ENCODE measurements at places on chromosomes 5 and 9.
A peak's percentile ranks its signal among the peaks of the same experiment; 100 is the strongest.

GRCh38 chr5:691817-692528 lies 1.2 kb downstream of the TPPP start:
- H3K36me3 ChIP-seq = no peaks in the 10 kb centered on the region
- peak overlapping the region; percentile 17 for H3K27ac ChIP-seq
- no peak overlapping the region for H3K4me3 ChIP-seq

GRCh38 chr5:96659170-96659569 lies 3.0 kb upstream of the CAST start:
- H3K27me3 ChIP-seq = no peaks in the 10 kb centered on the region
- no peak for DNase-seq
- H3K4me1 ChIP-seq = peaks cover 7% of the 10 kb centered on the region

GRCh38 chr5:116842514-116842961 lies 267.9 kb upstream of the SEMA6A start:
- H3K36me3 ChIP-seq = no peaks in the 10 kb centered on the region
- H3K27me3 ChIP-seq = no peaks in the 10 kb centered on the region
- peaks cover 4% of the 10 kb centered on the region for H3K4me1 ChIP-seq
- H3K27ac ChIP-seq = no peak overlapping the region

GRCh38 chr5:178331491-178331996 lies 98.9 kb upstream of the PHYKPL start:
- H3K27ac ChIP-seq = peak overlapping the region; percentile 92
- H3K4me3 ChIP-seq = no peak overlapping the region
- H3K4me1 ChIP-seq = peaks cover 17% of the 10 kb centered on the region
- no peaks in the 10 kb centered on the region for H3K36me3 ChIP-seq

DNA sequence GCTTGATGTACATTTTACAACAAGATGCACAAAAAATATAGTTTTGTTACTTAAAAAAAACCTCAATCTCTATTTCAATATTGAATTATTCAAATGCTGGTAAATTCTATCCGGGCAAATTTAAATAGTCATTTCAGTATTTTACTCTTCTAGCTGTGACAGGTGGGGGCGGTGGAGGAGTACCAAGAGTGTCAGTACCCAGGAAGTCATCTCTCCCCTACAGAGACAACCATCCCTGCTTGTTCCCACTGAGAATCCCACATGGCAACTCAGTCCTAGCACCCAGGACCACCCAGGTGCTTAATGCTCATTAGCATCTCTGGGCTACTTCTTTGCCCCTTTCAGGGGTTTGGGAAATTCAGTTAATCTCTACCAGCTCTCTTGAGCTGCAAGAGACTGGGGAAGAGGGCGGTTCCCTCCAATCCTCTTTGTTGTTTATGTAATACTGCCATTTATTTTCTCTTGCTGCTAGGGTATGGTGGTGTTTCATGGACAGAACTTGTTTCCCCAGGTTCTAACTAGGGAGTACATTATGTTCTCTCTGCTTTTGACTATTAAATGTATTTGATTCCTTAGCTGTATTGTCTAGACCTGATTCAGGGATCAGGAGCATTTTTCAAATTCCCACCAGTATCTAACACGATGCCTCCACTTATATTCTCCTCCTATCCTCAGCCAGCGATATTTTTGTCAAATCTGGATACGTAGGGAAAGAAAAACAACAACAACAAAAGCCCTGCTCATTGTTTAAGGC lies 122.5 kb downstream of the CDH18 start:
- no peaks in the 10 kb centered on the region for H3K36me3 ChIP-seq
- H3K27me3 ChIP-seq = no peaks in the 10 kb centered on the region
- DNase-seq = no peak

DNA sequence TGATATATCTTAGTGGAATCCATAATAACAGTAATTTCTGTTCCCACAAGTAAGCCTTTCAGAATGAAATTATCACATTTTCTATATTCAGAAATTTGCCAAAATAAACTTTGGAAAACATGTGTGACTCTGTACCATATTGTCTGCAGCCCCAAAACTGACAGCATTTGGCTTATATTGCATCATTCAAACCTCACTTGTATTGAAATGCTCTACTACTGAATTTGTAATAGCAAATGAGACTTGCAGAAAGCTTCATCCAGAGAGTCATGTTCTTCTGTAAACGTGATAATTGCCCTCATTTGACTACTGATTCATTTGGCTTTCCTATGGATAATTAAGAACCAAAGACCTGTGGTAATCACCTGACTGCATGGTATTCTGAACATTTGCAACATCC lies 1249.5 kb upstream of the CDH18 start:
- H3K27ac ChIP-seq = no peak overlapping the region
- no peak for DNase-seq
- no peaks in the 10 kb centered on the region for H3K4me1 ChIP-seq
- H3K27me3 ChIP-seq = no peaks in the 10 kb centered on the region

- no peak overlapping the region for H3K4me3 ChIP-seq
- H3K27me3 ChIP-seq = no peaks in the 10 kb centered on the region
- no peak overlapping the region for H3K27ac ChIP-seq
- DNase-seq = no peak
These were observed 38.7 kb downstream of the TTC39B start for GRCh38 chr9:15268317-15268716.

DNA sequence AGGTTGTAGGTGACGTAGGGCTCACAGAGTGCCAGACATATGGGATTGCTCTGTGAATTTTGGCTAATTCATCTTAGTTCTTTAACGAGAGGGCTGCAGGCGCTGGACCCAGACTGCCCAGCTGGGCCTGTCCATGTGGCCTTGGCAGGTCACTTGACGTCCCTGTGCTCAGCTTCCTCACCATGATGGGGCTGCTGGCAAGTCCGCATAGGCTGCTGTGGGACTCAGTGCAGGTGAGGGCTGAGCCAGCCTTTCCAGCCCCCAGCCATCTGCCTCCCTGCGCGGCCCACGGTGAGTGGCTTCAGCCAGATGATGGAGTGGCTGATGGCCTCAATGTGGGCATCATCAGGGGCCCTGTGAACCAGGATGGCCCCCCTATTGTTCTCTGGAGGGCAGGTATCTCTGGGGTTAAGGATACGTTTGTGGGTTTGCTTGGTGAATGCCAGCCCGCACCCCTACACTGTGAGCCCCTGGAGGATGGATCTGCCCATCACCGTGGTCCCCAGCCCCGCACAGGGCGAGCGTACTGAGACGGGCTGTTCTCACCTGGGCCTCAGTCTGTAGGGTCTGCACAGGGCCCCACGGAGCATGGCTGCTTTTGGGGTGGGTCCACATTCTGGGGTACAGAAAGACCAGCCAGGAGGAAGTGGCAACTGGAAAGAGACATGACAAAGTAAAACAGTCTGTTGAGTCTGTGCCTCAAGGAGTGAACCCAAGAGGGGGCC lies 3.7 kb downstream of the CARD19 start:
- H3K4me1 ChIP-seq = peaks cover 22% of the 10 kb centered on the region
- no peak overlapping the region for H3K4me3 ChIP-seq
- H3K27me3 ChIP-seq = no peaks in the 10 kb centered on the region
- no peak for DNase-seq
- H3K27ac ChIP-seq = no peak overlapping the region
- no peaks in the 10 kb centered on the region for H3K36me3 ChIP-seq

DNA sequence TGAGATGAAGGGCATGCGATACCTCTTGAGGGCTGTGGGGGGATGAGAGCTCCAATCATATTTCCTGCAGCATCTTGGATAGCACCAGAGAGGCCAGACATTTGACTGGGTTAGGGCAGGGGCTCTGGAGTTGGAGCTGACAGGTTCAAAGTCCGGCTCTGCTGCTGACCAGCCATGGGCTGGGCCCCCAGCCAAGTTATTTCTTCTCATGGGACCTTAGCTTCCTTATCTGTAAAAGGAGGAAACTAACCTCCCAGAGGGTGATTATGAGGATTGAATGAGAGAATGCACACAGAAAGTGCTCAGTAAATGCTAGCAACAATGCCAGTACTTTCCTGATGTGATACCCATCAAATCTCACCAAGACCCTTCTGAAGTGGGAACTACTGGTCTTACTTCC lies 65.2 kb upstream of the SLC25A51 start:
- peak overlapping the region; percentile 49 for H3K27ac ChIP-seq
- H3K27me3 ChIP-seq = no peaks in the 10 kb centered on the region
- H3K4me3 ChIP-seq = no peak overlapping the region
- peaks cover 12% of the 10 kb centered on the region for H3K4me1 ChIP-seq

GRCh38 chr5:78060421-78060820 lies 234.1 kb downstream of the AP3B1 start:
- no peaks in the 10 kb centered on the region for H3K4me1 ChIP-seq
- H3K4me3 ChIP-seq = no peak overlapping the region
- H3K27ac ChIP-seq = no peak overlapping the region
- H3K36me3 ChIP-seq = no peaks in the 10 kb centered on the region

DNA sequence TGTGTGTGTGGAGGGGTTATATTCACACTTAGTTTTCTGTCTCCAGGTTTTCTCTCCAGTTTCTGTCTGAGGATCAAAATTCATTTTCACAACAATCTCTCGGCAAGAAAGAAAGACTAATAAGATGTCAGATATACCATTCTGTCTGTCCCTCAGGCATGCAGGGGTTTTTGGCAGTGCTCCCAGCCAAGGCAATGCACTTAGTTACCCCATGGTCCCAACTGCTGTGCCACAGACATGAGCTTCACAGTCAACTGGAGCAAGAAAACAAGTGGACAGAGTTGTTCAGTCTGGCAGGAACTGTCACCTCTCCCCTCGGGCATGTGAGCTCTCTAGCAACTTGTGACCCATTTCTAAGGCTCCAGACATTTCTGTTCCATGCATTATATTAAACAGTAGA lies 101.7 kb upstream of the LHFPL2 start:
- H3K27ac ChIP-seq = no peak overlapping the region
- H3K36me3 ChIP-seq = no peaks in the 10 kb centered on the region
- no peak overlapping the region for H3K4me3 ChIP-seq
- no peaks in the 10 kb centered on the region for H3K27me3 ChIP-seq

DNA sequence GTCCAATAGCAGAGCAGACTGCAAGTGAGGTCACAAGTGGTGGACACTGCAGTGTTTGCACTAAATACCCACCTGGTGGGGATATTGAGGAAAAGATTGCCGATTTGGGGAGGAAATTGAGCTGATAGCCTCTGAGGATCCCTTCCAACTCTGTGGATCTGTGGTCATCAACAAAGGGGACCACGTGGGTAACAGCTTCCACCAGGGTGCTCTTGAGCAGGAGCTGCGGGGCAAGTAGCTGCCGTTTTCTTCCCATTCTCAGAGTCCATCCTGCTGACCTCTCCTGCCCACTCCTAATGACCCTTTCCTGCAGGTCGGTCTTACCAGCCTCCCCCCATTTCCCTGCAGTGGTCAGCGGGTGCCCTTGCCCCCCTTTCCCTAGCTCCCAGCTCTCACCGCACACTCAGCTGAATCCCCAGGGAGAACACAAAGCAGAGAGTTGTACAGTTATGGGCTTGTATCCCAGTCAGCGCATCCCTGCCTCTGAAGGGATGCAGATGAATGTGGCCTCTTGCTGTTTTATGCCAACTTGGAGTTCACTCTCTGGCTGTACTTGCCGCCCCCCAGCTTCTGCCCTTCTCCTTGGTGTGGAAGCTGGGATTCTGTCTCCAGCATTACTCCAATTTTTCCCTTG lies 18.0 kb downstream of the DAPK1 start:
- H3K4me1 ChIP-seq = no peaks in the 10 kb centered on the region
- H3K36me3 ChIP-seq = peaks cover 21% of the 10 kb centered on the region
- H3K27me3 ChIP-seq = no peaks in the 10 kb centered on the region

DNA sequence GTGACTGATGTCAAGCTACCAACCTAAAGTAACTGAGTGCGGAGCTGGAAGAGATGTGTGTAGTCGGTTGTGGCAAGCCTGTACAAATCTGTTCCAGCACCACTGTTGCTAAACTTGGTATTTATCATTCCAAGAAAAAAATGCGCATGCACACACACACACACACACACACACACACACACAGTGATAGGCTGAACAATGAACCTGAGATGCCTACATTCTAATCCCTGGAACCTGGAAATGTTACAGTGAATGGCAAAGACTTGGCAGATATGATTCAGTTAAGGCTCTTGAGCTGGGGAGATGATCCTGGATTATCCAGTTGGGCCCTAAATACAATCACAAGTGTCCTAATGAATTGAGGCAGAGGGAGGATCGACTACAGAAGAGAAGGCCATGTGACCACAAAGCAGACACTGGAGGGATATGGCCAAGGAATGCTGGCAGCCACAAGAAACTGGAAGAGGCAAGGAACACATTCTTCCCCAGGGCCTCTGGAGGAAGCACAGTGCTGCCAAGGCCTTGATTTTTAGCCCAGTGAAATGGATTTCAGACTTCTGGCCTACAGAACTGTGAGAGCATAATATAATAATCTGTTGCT lies 49.7 kb upstream of the LHFPL2 start:
- no peaks in the 10 kb centered on the region for H3K4me1 ChIP-seq
- H3K4me3 ChIP-seq = no peak overlapping the region
- no peak for DNase-seq
- no peaks in the 10 kb centered on the region for H3K27me3 ChIP-seq

- H3K4me1 ChIP-seq = no peaks in the 10 kb centered on the region
- no peaks in the 10 kb centered on the region for H3K36me3 ChIP-seq
- no peaks in the 10 kb centered on the region for H3K27me3 ChIP-seq
- no peak overlapping the region for H3K4me3 ChIP-seq
- DNase-seq = no peak
- H3K27ac ChIP-seq = no peak overlapping the region
These were observed 84.6 kb downstream of the STARD4 start for GRCh38 chr5:111427762-111428161.

- peaks cover 1% of the 10 kb centered on the region for H3K4me1 ChIP-seq
- no peak overlapping the region for H3K27ac ChIP-seq
- no peaks in the 10 kb centered on the region for H3K27me3 ChIP-seq
- no peak for DNase-seq
- H3K36me3 ChIP-seq = no peaks in the 10 kb centered on the region
- H3K4me3 ChIP-seq = no peak overlapping the region
These were observed 163.4 kb downstream of the FGF18 start for GRCh38 chr5:171582849-171583248.

- DNase-seq = peak; percentile 54
- peak overlapping the region; percentile 30 for H3K4me3 ChIP-seq
- peak overlapping the region; percentile 91 for H3K27ac ChIP-seq
- H3K36me3 ChIP-seq = peaks cover 22% of the 10 kb centered on the region
These were observed 3.3 kb upstream of the MSMP start for GRCh38 chr9:35757226-35757891.

DNA sequence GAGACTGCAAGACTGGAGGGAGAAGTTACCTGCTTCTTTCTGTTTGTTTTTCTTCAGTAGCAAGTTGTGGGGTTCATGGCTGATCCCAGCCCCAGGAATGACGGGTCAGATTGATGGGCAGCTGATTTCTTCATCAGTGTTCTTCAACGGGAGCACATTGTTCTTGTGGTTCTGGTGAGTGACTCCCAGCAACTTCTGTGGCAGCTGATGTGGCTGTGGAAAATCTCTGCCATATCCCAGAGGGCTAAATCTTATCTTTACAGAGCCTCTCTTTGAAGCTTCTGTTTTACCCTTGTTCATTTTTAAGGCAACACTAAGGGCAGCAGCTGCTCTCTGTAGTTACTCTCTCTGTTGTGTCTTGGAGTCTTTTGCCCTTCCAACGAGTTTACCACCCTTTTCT lies 710.3 kb downstream of the PRELID2 start:
- no peaks in the 10 kb centered on the region for H3K36me3 ChIP-seq
- no peak for DNase-seq
- H3K27me3 ChIP-seq = no peaks in the 10 kb centered on the region

- no peak for DNase-seq
- H3K4me1 ChIP-seq = no peaks in the 10 kb centered on the region
- H3K4me3 ChIP-seq = no peak overlapping the region
- no peaks in the 10 kb centered on the region for H3K27me3 ChIP-seq
- no peaks in the 10 kb centered on the region for H3K36me3 ChIP-seq
These were observed 222.4 kb upstream of the TBC1D2 start for GRCh38 chr9:98477884-98478283.

GRCh38 chr5:145936401-145937131 lies at the start of gene SH3RF2:
SH3RF2 (plus strand) TSS chr5:145936578; CDS start chr5:145937929, 1,351 bp downstream.
- peak within 1 kb of the TSS; percentile 44 for H3K4me3 ChIP-seq
- peaks cover 17% of the 10 kb centered on the region for H3K27me3 ChIP-seq
- H3K27ac ChIP-seq = peak within 1 kb of the TSS; percentile 82
- peak; percentile 59 for DNase-seq

Measured in lung (tissue), 17 donors.